ENCODE measurements at places on chromosomes 6 and 20.

DNA sequence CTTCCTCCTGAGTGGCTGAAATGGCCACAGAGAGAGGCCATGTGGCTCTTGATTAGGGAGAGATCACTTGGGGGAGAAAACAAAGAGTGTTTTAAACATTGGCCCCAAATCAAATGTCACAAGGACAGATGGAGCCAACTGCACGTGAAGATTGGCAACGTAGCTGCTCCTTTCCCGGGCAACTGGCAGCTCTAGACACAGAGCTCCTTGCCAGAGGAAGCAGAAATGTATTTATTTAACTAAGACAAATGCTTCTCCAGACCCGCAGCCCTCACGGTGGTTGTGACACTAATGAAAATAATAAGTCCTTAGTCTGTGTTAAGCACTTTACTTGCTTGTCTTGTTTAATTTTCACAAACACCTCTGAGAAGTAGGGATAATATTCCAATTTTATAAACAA, 49.6 kb upstream of the DSN1 start:
- DNase-seq: no peak

GRCh38 chr20:48159145-48160008, 374.1 kb upstream of the SULF2 start:
- no peak for DNase-seq

GRCh38 chr6:131828080-131828479, 20.3 kb downstream of the ENPP1 start:
- no peak for DNase-seq

DNA sequence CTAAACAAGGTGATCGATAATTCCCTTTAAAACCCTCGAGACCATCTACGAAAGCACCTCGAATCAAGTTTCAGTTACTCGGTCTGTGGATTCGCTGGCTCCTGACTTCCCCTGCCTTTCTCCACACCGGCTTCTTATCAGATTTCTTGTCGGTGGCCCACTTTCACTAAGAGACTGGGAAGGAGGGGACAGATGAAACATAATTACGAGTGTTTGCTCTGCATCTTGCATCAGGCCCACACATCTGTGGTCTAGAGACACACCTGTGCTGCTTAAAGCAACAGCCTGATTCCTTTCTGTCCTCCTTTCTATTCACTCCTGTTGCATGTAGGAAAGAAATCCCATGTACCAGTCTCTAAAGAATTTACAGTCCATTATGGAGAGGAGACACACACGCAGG, 37.7 kb downstream of the INSM1 start:
- no peak for DNase-seq

DNA sequence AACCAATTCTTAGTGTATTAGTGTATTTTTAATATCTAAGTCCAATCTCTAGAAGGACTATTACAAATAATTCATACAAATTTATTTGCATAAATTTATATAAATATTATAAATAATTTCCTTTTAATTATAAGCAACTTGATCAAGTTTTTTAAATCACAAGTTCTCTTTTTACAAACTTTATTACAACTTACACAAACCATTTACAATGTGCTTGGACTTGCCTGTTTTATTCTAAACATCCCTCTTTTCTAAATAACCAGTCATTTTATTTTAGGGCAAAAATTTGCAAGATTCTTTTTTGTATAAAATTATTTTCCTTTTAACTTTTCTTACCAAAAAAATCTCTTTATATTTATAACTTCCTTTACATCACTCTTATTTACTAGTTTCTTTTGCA, 83.5 kb upstream of the SYNCRIP start:
- no peak for DNase-seq

GRCh38 chr6:12760226-12760625, 43.7 kb downstream of the PHACTR1 start:
- no peak for DNase-seq

GRCh38 chr6:13990796-13991195, 66.0 kb downstream of the RNF182 start:
- no peak for DNase-seq

- DNase-seq: no peak
Measured at GRCh38 chr6:45112711-45113110, 215.4 kb upstream of the RUNX2 start.

DNA sequence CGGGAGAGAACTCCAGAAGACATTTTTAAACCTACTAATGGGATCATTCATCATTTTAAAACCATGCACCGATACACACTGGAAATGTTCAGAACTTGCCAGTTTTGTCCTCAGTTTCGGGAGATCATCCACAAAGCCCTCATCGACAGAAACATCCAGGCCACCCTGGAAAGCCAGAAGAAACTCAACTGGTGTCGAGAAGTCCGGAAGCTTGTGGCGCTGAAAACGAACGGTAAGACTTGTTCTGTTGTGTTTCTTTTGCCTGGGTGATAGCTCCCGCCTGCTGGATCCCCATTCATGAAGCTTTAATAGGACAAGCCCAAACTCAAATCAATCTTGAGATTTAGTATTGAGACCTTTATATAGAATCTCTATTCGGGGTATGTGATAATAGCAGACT, 4.2 kb downstream of the TNFAIP3 start:
- no peak for DNase-seq

GRCh38 chr6:111605100-111605751, 452 bp downstream of the TRAF3IP2 start:
- DNase-seq: peak; percentile 77

GRCh38 chr6:127290391-127291265, 24.0 kb downstream of the RNF146 start:
- no peak for DNase-seq

DNA sequence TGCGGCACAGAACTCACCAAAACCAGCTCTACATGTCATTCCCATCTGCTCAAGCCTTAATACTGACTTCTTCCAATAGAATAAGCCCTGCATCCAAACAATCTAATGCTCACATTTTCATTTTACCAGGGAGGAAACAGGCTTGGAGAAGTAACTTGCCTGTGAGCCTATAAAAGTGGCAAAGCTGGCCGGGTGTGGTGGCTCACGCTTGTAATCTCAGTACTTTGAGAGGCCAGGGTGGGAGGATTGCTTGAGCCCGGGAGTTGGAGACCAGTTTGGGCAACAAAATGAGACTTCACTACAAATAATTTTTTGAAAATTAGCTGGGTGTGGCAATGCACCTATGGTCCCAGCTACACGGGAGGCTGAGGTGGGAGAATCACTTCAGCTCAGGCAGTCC, 133.7 kb downstream of the LY86 start:
- no peak for DNase-seq

DNA sequence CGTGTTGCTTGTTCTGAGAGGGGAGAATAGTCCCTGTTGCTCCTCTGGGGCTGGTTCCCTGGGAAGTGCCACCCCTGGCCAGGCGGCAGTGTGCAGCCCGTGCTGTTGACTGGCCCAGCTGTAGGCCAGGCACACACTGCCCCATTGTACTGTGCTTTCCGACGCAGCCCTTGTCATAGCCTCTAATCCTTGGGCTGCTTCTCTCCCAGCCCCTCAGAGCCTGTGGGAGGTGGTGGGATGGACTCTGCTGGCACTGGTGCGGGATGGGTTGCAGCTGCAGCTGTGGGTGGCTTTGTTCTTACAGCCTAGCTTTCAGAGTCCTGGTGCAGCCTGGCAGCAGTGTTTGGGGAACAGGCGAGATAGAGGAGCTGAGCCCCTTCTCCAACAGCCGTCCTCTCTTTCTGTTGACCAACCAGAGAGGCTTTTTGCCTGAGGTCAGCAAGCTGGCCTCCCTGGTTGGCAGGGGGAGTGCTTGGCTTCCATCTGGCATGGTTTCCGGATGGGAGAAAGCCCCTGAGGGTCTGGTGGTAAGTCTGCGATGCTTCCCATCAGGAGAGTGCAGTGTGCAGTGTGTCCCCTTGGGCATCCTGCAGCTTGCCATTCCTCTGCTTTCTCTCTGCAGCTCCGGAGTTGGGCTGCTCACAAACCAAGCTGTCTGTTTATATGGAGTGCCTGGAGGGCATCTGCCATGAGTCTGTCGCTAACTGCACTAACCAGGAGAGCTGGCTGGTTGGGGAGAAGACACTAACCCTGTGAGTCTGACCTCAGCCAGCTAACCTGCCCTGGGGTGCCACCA, 12.1 kb downstream of the TJAP1 start:
- DNase-seq: no peak

GRCh38 chr6:163716690-163717089, 302.2 kb downstream of the QKI start:
- DNase-seq: no peak

- DNase-seq: no peak
Measured at GRCh38 chr20:2252419-2252997, 43.3 kb upstream of the TGM3 start.

- no peak for DNase-seq
Measured at GRCh38 chr6:7812623-7813022, 86.7 kb downstream of the BMP6 start.

- DNase-seq: no peak
Measured at GRCh38 chr6:65231616-65232015, 475.4 kb downstream of the EYS start.

DNA sequence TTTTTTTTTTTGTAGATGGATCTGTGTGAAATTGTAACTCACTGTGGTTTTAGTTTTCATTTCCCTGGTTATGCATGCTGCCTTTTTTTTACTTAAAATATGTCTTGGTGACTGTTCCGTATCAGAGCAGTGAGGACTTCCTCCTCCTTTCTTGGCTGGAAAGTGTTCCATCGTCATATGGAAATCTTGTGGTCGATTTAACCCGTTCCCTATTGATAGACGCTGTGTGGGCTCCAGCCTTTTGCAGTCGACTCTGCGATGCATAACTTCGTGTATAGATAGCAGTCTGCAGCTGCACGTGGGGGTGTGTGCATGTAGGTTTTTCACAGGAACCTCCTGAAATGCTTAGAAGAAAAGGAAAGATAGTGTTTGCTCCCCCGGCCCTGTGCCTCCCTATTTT, 28.1 kb upstream of the PNPLA1 start:
- DNase-seq: peak; percentile 6

DNA sequence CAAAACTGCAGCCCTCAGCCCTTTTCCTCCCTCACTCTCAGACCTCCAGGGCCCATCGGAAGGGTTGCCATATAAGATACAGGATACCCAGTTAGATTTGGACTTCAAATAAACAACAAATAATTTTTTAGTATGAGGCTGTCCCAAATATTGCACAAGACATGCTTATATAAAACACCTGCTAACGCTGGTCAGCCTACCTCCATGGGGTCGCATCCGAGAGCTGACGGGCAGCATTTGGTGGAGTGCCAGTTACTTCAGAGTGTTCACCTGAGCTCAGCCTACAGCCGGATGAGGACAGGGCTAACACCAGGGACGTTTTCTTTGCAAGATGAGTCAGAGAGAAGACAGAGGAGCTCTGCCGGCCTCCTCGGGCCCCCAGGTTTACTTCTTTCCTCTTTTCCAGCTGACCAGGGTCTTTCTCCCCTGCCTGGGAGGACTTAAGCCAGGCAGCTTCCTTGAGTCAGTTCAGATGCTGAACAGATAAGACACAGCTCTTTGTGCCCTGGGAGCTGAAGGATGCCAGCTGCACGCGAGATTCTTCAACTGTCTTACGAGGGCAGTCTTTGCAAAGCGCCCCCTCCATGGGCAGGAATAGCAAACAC, 141.2 kb upstream of the KCNG1 start:
- DNase-seq: no peak

- DNase-seq: no peak
Measured at GRCh38 chr20:9269280-9269971, 200.5 kb downstream of the PLCB4 start.

DNA sequence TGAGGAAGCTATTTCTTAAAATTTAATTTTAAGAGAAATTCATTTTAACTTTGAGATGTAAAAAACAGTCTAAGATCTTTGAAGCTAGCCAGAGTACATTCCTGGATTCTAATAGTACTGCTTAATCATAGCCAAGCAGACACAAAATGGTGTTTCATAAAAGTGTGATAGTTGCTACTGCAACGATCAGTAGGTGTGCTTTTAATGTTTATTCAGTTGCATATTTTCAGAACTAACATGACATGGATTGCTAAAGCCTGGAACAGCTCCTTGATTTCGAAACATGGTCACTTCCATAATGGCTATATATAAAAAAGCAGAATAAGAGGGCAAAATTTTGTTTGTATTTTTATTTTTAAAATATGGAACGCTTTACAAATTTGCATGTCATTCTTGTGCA, 35.5 kb downstream of the SESN1 start:
- DNase-seq: no peak

- no peak for DNase-seq
Measured at GRCh38 chr20:24501764-24502556, 32.5 kb downstream of the SYNDIG1 start.

- DNase-seq: no peak
Measured at GRCh38 chr20:9919271-9920014, 80.6 kb upstream of the PAK5 start.

GRCh38 chr6:19454001-19454720, 383.0 kb upstream of the ID4 start:
- DNase-seq: no peak

All from urinary bladder (tissue), 4 donors.